Pancreas (tissue), 10 donors: ENCODE measurements at places on chromosomes 5 and 9. TPM values are rescaled to one million over a fixed set of nuclear protein-coding genes. Genes with fewer than 3 reads are reported as not detected.
A peak's percentile ranks its signal among the peaks of the same experiment; 100 is the strongest.

DNA sequence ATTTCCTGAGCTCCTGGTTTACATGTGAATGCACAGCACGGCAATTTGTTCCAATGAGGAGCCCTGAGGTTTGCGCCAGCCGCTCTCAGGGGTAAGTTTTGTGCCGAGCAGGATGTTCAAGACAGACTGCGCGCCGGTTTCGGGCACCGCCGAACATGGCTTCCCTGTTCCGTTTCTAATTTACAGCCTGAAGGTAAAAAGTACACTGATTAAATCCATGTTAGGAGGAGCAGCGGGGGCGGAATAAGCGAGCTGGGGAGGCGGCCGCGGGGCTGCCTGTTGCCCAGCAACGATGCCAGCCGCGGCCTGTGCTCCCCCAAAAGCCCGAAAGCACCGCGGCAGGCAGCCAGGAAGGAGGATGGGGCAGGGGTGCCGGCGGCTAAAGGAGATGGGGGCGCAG lies 6.4 kb downstream of the SOWAHA start:
- H3K27me3 ChIP-seq = no peaks in the 10 kb centered on the region
- no peak overlapping the region for H3K4me3 ChIP-seq
- H3K27ac ChIP-seq = no peak overlapping the region
- H3K36me3 ChIP-seq = no peaks in the 10 kb centered on the region
- DNase-seq = no peak

- H3K4me1 ChIP-seq = no peaks in the 10 kb centered on the region
- no peaks in the 10 kb centered on the region for H3K27me3 ChIP-seq
- DNase-seq = peak; percentile 48
Measured at GRCh38 chr5:132086277-132086794, 12.7 kb downstream of the CSF2 start.

DNA sequence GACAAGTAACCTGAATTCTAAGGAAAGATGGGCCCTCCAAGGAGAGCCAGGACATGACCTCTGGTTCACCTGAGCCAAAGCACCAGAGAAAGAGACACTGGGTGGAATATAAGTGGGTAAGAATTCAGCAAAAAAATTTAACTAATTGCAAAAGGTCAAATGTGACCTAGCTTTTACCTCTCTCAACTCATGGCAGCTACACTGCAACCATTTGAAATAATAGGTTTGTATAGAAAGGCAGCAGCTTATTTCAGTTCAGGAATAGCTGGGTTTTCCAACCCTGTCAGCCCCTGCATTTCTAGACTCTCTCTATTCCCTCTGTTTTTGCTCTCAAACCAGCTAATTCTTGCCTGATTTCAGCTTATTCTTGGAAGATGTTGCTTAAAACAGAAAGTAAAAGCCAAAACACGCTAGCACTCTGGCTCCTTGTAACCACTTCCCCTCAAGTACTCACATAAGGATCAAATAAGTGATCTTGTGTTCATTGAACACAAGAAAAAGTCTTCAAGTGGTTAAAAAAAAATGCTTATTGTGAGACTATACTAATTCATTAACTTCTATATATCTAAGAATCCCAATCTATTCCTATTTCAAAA lies 101.1 kb upstream of the NR4A3 start:
- H3K27me3 ChIP-seq = no peaks in the 10 kb centered on the region
- H3K4me3 ChIP-seq = no peak overlapping the region
- no peak for DNase-seq

Gene BTNL8
- 0.51 TPM for total RNA-seq

- H3K36me3 ChIP-seq = no peaks in the 10 kb centered on the region
- no peak overlapping the region for H3K4me3 ChIP-seq
Measured at GRCh38 chr5:10243660-10244240, 5.9 kb downstream of the ATPSCKMT start.

GRCh38 chr5:56664025-56664424 lies 151.3 kb upstream of the MAP3K1 start:
- no peak overlapping the region for H3K27ac ChIP-seq
- no peak for DNase-seq
- H3K27me3 ChIP-seq = no peaks in the 10 kb centered on the region
- H3K4me1 ChIP-seq = peaks cover 4% of the 10 kb centered on the region
- H3K36me3 ChIP-seq = no peaks in the 10 kb centered on the region
- H3K4me3 ChIP-seq = no peak overlapping the region

Gene TAF11L5
- not detected for total RNA-seq

Gene SLU7
- 20.8 TPM for total RNA-seq

Gene PCA3
- not detected for total RNA-seq

Gene ADAMTSL1
- 2.1 TPM for total RNA-seq

Gene IL13
- not detected for total RNA-seq

- no peak overlapping the region for H3K27ac ChIP-seq
- no peaks in the 10 kb centered on the region for H3K4me1 ChIP-seq
- no peak overlapping the region for H3K4me3 ChIP-seq
- no peaks in the 10 kb centered on the region for H3K27me3 ChIP-seq
- H3K36me3 ChIP-seq = no peaks in the 10 kb centered on the region
- DNase-seq = peak; percentile 28
Measured at GRCh38 chr9:112819635-112820496, 69.3 kb downstream of the SNX30 start.

- H3K27me3 ChIP-seq = no peaks in the 10 kb centered on the region
- no peaks in the 10 kb centered on the region for H3K36me3 ChIP-seq
- no peak for DNase-seq
Measured at GRCh38 chr9:133132174-133132573, 11.1 kb upstream of the RALGDS start.

DNA sequence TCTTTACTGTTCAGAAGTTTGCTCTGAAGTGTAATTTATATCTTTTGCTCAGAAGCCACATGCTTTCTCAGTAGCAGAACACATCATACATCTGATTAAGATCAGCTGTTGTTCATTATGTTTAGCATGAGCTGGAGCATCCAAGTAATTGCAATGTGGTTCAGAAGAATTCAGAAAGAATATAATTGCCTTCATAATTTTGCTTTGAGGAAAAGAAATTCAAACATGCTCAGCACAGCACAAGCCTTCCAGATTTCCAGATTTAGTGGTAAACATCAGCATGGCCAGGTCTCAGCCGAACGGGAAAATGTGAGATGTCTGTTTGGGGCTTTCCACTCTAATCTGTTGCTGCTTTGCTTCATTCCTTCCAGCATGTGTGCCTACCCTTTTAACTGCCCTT lies 65.9 kb downstream of the ITGA1 start:
- H3K4me1 ChIP-seq = no peaks in the 10 kb centered on the region
- DNase-seq = no peak
- no peaks in the 10 kb centered on the region for H3K27me3 ChIP-seq
- H3K4me3 ChIP-seq = no peak overlapping the region
- no peaks in the 10 kb centered on the region for H3K36me3 ChIP-seq

Gene SMIM15
- 20.6 TPM for total RNA-seq

- H3K27ac ChIP-seq = no peak overlapping the region
- no peaks in the 10 kb centered on the region for H3K36me3 ChIP-seq
- H3K4me1 ChIP-seq = no peaks in the 10 kb centered on the region
- no peak overlapping the region for H3K4me3 ChIP-seq
- H3K27me3 ChIP-seq = no peaks in the 10 kb centered on the region
- no peak for DNase-seq
Measured at GRCh38 chr5:142034994-142035393, 22.2 kb upstream of the GNPDA1 start.

- no peaks in the 10 kb centered on the region for H3K4me1 ChIP-seq
- DNase-seq = no peak
- no peak overlapping the region for H3K4me3 ChIP-seq
- no peaks in the 10 kb centered on the region for H3K36me3 ChIP-seq
- H3K27me3 ChIP-seq = no peaks in the 10 kb centered on the region
Measured at GRCh38 chr5:176436656-176437055, 11.5 kb upstream of the FAF2 start.

Gene UBLCP1
- 6.2 TPM for total RNA-seq

Gene TNIP1
- total RNA-seq = 68.5 TPM

Gene NSA2
- 26.8 TPM for total RNA-seq

Gene PCDHGB2
- 2.6 TPM for total RNA-seq

DNA sequence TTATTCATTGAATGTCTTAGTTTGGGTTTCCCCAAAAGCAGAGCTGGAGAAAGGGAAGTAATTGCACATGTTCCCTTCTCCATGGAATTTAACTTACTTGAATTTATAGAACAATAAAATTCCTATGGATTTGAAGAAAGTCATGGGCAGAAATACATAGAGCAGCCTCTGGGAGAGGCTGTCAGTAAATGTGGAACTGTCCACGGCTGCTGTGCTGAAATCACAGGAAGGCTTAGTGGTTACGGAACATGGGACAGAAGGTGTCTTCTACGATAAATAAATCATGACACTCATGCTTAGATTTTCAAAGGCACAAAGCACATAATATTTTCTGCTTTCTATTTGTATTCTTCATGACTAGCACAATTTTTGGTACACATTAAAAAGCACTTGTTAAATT lies 440.6 kb upstream of the IZUMO3 start:
- no peaks in the 10 kb centered on the region for H3K27me3 ChIP-seq
- no peak overlapping the region for H3K27ac ChIP-seq
- H3K4me3 ChIP-seq = no peak overlapping the region
- no peaks in the 10 kb centered on the region for H3K36me3 ChIP-seq

Gene GLRX
- 1.7 TPM for total RNA-seq

DNA sequence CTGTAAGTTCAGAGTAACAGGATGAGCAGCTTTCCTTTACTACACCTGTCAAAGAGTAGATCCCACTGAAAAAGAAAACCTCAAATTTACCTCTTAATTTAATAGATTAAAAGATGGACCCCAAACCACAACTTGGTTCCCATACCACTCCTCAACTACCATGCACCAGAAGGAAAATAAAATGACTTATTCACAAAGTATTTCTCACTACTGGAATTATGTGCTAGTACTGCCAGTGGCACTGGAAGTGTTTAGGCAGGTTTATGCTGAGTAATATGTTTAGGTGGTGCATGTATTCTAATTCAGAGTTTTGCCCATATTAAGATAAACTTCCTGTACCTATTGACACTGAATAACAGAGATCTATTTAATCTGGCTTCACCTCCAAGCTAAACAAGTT lies 6.6 kb downstream of the PLK2 start:
- H3K4me1 ChIP-seq = no peaks in the 10 kb centered on the region
- peaks cover 48% of the 10 kb centered on the region for H3K36me3 ChIP-seq
- no peak overlapping the region for H3K4me3 ChIP-seq
- H3K27ac ChIP-seq = no peak overlapping the region
- H3K27me3 ChIP-seq = no peaks in the 10 kb centered on the region

DNA sequence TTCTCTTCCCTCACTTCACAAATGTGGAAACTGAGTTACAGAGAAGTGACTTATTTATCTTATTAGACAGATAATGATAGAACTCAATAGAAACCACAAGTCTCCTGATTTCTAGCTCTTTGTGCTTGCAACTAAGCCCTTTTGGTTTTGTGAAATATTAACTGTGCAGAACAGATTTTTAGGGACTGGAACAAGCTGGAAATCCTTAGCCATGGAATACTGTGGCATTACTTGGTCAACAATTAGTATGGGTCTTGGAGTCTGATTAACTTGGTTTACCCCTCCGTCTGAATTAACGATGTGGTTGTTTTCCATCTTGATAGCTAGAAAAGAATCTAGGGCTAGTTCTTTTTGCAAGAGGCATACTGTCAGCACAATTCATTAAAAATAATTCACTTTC lies 584 bp upstream of the KLF9 start:
- H3K36me3 ChIP-seq = no peaks in the 10 kb centered on the region
- no peak overlapping the region for H3K4me3 ChIP-seq
- H3K4me1 ChIP-seq = peaks cover 7% of the 10 kb centered on the region
- DNase-seq = no peak

Gene NUDT12
- 12.7 TPM for total RNA-seq

GRCh38 chr5:142023836-142024235 lies 11.0 kb upstream of the GNPDA1 start:
- H3K27me3 ChIP-seq = no peaks in the 10 kb centered on the region
- H3K27ac ChIP-seq = no peak overlapping the region
- H3K4me1 ChIP-seq = no peaks in the 10 kb centered on the region
- no peaks in the 10 kb centered on the region for H3K36me3 ChIP-seq

DNA sequence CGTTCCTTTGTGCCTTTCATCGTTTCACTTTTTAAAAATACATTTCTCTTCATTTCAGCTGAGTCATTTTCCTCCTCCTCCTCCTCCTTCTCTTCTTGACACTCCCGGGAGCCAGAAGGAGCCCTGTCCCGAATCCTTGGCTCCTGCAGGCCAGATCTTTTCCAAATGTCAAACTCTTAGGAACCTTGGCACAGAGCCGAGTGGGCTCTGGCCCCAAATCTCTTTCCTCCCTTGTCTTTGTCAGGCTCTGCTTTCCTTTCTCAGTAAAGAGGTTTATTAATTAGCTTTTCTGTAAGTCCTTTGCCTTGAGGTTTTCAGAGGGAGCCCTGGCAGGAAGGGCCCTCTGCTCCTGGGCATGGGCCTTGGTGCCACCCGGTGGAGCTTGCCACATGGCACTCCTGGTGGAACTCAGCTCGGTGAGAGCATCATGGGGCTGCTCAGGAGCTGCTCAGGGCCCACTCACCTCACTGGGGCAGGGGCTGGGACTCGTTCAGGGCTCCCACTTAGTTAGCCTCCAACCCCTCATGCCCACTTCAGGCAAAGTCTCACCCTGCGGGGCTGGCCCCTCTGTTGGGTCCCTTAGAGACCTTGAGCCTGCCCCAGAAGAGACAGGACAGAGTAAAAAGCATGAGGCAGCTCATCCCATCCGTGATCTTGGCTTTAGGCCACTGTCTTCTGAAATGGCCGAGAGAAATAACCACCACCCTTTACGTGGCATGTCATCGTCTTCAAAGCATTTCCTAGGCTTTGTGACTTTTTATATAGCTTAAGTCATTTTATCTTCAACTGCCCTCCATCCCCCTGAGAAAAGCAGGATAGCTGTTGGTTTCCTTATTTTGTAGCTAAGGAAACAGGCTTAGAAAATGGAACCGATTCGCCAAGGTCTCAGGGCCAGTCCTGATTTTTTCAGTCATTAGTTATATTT lies 17.1 kb downstream of the STC2 start:
- H3K4me3 ChIP-seq = no peak overlapping the region
- H3K4me1 ChIP-seq = peaks cover 3% of the 10 kb centered on the region
- H3K36me3 ChIP-seq = no peaks in the 10 kb centered on the region
- no peaks in the 10 kb centered on the region for H3K27me3 ChIP-seq

- no peak overlapping the region for H3K4me3 ChIP-seq
- DNase-seq = peak; percentile 42
- H3K4me1 ChIP-seq = no peaks in the 10 kb centered on the region
- no peak overlapping the region for H3K27ac ChIP-seq
- no peaks in the 10 kb centered on the region for H3K36me3 ChIP-seq
- H3K27me3 ChIP-seq = no peaks in the 10 kb centered on the region
Measured at GRCh38 chr9:78406933-78407332, 110.0 kb downstream of the PSAT1 start.

Gene FAM169A
- total RNA-seq = 2.1 TPM

Gene KIF4B
- not detected for total RNA-seq

- H3K4me3 ChIP-seq = no peak overlapping the region
- no peaks in the 10 kb centered on the region for H3K36me3 ChIP-seq
- no peaks in the 10 kb centered on the region for H3K27me3 ChIP-seq
- DNase-seq = no peak
- H3K27ac ChIP-seq = peak overlapping the region; percentile 37
Measured at GRCh38 chr5:68240202-68240601, 24.6 kb downstream of the PIK3R1 start.

Gene INSL6
- not detected for total RNA-seq

GRCh38 chr9:75046725-75047345 lies 18.7 kb upstream of the CARNMT1 start:
- H3K36me3 ChIP-seq = no peaks in the 10 kb centered on the region
- no peak for DNase-seq
- no peaks in the 10 kb centered on the region for H3K4me1 ChIP-seq
